ENCODE measurements at places on chromosomes 6 and 20.

- DNase-seq = peak; percentile 76
These were observed 17.8 kb downstream of the MAP3K5 start for GRCh38 chr6:136774228-136775041.

GRCh38 chr6:148455225-148455624 lies 112.6 kb downstream of the SASH1 start:
- DNase-seq = no peak

DNA sequence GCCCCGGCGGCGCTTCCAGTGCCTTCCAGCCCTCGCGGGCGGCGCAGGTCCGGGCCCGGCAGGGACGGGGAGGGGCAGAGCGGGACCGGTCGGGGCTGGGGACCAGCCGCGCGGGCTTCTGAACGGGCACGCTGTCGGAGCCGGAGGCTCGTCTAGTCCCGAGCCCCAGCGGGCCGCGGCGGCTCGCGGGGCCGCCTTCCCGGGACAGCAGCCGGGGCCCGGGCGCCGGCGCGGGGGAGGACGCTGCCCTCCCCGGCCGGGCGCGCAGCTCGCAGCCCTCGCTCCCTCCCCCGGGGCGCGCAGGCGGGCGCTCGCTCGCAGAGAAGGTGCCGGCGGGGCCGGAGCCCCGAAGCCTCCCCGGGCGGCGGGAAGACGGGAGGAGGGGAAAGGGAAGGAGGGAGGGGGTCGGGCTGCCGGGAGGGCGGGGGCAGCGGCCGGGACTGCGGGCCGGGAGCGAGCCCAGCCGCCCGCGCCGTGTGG lies 696 bp upstream of the SIRPA start:
- DNase-seq = no peak

- no peak for DNase-seq
These were observed 14.0 kb upstream of the SNAP91 start for GRCh38 chr6:83722876-83723275.

DNA sequence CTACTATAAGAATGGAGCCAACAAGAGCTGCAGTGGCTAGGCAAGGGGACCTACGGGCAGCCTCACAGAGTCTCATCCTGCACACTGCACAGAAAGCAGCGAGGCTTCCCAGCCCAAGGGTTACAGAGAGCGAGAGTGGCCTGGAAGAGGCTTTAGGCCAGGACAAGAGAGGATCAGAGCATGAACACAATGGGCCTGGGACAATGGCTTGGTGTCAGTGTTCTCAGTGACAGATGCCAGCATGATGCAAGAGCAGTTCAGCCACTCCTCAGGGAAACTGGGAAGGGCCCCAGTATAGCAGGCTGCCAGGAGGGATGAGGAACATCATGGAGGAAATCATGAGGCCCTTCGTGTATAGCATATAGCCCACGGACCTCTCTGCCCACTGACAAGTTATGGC lies 108.0 kb downstream of the NUS1 start:
- DNase-seq = no peak

- DNase-seq = no peak
These were observed 27.0 kb downstream of the SPDEF start for GRCh38 chr6:34528996-34529664.

Data from GF-D8 (cell line).